ENCODE measurements at places on chromosomes 7 and 10.

DNA sequence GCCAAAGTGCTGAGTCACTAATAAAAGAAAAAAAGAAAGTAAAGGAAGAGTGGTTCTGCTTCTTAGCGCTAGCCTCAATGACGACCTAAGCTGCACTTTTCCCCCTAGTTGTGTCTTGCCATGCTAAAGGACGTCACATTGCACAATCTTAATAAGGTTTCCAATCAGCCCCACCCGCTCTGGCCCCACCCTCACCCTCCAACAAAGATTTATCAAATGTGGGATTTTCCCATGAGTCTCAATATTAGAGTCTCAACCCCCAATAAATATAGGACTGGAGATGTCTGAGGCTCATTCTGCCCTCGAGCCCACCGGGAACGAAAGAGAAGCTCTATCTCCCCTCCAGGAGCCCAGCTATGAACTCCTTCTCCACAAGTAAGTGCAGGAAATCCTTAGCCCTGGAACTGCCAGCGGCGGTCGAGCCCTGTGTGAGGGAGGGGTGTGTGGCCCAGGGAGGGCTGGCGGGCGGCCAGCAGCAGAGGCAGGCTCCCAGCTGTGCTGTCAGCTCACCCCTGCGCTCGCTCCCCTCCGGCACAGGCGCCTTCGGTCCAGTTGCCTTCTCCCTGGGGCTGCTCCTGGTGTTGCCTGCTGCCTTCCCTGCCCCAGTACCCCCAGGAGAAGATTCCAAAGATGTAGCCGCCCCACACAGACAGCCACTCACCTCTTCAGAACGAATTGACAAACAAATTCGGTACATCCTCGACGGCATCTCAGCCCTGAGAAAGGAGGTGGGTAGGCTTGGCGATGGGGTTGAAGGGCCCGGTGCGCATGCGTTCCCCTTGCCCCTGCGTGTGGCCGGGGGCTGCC, at the start of gene IL6:
TSS of gene IL6 (plus strand) at position 294 of the 807 bp plus-strand sequence. CDS start at position 357, 63 bp downstream.
- peak; percentile 47 for DNase-seq

GRCh38 chr10:15478429-15478828, 107.3 kb upstream of the FAM171A1 start:
- DNase-seq = no peak

DNA sequence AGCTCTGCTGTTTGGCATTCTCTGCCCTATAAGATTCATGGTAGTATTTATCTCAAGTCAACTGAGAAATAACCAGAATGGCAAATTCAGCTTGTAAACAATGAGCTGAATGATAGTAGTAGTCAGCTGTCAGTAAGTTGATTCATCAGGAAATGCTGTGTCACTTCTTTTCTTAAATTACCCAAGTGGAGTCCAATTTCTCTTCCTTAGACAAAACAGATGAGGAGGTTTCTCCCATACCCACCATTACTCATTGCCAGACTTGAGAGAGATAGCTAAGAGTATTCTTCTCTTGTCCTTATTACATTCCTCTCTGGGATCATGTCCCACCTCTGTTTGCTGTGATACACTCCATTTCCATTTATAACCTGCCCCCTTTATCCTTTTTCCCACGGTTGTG, 159.8 kb upstream of the STEAP1 start:
- DNase-seq = no peak

GRCh38 chr10:19588608-19589007, 227.6 kb upstream of the PLXDC2 start:
- DNase-seq = no peak

DNA sequence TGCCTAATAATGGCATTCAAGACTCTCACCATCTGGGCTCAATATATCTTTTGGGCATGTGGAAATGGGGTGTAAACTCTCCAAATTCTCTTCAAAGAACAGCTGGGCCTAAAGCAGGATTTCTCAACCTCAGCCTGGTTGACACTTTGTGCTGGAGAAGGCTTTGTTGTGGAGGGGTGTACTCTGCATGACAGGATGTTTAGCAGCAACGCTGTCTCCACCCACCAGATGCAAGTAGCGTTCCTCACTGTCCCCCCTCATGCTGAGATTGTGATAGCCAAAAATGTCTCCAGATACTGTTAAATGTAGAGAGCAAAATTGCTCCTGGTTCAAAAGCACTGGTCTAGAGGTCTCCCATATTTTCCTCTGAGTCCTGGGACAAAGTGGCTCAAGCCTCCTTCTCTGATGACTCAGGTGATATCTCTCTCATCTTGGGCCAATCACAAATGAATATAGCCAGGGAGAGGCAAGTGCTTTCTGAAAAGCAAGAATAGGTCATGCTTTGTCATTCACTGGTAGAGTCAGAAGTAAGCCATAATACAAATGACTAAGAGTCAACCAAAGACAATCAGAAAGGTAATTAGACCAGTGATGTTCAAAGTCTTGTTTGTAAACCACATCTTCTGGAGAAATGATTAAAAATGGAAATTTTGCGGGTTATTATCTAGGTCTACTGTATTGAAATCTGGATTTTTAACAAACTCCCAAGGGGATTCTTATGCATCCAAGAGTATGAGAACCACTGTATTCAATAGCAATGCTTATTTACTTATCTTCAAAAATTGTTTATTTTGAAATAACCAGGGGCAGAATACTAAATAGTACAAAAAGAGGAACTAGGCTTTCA, 330.8 kb downstream of the PTEN start:
- peak; percentile 64 for DNase-seq

DNA sequence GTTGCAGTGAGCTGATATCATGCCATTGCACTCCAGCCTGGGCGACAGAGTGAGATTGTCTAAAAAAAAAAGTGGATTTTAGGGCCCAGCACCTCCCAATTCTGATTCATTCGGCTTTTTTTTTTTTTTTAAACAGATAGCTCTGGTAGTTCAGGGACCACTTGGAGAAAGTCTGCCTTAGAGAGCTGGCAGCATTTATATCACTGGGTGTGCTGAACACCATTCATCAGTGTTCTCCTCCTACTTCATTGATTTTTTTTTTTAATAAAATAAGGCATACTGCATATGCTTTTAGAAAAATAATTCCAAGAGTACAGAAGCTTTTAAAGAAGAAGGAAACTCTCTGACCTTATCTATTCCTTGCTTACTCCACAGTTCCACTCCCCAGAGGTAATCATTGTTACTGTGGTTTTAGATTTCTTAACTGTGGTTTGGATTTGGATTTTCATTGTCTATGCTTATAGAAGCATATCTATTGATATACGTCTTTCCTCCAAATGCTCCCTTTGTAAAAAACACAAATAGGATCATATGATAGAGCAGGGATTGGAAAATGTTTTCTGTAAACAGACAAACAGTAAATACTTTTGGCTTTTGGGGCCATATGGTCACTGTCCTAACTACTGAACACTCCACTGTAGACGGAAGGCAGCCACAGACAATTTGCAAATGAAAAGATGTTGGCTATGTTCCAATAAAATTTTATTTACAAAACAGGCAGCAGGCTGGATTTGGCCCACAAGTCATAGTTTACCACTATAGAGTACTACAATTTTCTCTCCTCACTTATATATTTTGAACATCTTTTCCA, 21.1 kb upstream of the SAR1A start:
- no peak for DNase-seq

DNA sequence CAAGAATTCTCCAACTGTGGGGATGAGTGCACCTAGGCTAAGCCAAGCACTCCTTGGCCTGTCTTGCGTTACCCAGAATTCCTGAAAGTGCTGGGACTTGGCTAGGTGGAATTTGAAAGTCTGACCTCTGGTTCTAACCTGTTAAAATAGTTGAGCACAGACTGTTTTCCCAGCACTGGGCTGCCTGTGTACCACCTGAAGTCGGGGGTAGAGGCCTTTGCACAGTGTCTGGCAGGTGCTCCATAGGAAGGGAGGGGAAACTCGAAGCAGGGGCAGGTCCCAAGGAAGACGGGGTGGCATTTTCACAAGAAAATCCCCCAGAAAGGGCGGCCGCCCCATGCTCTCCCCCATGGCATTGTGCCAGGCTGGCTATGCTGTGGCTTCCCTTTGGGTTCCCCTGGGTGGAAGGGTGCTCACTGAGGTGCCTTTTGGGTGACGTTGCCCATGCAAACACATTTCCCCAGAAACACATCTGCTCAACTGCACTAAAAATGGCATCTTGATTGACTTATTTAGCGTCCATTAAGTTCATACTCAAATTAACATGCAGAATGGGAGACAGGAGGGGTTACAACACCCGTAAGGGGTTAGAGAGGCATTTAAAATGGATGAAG, 62.9 kb downstream of the SYPL1 start:
- DNase-seq = no peak

GRCh38 chr7:29300649-29301048, 106.1 kb downstream of the CHN2 start:
- DNase-seq = no peak

DNA sequence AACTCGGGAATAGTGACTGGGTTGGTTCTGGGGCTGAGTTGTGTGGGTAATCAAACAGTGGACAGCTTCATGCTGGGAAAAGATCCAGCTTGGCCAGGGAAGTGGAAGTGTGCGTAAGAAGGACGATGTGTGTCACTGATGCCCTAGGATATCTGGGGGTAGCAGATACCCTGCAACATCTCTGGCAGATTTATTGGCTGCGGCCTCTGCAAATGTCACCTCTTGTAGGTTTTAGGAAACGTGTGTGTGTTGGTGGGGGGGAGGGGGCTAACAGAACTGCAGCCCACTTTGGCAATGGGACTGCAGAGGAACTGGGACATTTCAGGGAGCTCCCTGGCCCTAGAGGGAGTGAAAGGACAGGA, 965 bp upstream of the AGAP3 start:
- DNase-seq = no peak

GRCh38 chr7:70574314-70574834, 557.6 kb upstream of the GALNT17 start:
- DNase-seq = no peak

DNA sequence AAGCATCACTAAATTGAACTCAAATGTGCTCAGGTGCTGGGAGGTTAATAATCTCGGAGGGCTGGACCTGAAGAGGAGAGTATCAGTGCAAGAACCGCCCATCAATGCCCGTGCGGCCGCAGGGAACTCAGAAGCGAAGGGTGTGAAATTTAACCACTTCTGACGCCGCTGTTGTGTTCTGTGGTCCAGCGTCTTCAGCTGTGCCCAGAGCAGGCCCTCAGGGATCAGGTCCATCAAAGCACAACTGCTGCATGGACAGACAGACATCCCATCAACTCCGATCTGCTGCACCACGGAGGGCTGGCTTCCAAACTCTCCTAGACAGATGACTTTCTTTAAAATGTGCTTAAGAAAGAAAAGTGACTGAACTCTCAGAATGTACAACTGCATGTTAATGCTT, 144.9 kb upstream of the TCERG1L start:
- DNase-seq = no peak

- no peak for DNase-seq
These were observed 94.6 kb upstream of the SMNDC1 start for GRCh38 chr10:110399106-110399964.

DNA sequence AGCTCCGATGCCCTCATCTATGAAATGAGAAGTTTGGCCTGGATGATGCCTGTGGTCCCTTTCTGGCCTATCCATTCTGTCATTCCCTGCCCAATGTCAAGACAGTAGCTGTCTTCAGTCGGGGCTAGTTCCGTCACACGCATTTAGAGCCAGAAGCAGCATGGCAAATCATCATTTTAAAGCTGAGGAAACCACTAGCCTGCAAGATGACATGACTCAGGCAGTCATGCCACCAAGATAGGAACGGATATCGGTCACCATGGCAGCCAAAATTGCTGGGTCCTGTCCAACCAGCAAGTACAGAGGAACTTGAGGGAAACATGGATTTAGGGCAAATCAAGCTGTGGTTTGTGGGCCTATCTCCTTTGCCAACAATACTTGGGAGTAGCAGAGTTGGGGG, 64.5 kb upstream of the MRLN start:
- no peak for DNase-seq

DNA sequence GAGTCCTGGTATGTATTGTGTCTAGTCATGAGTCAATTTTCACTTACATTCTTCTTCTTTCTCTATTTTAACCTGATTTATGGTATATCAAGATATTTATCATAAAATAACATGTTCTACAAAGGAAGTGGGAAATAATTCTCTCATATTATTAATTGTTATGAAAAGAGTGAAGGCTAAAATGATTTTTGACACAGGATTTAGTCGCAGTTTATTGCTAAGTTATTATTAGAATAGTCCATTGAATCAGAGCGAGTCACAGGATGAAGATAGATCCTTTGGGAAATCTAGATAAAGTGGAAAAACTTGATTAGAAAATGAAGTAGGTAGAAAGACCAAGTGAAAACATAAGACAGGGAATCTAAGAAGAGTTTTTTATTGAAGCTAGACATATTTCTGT, 184.3 kb upstream of the DGKB start:
- no peak for DNase-seq

GRCh38 chr7:23334482-23335056, 35.4 kb downstream of the MALSU1 start:
- DNase-seq = no peak

DNA sequence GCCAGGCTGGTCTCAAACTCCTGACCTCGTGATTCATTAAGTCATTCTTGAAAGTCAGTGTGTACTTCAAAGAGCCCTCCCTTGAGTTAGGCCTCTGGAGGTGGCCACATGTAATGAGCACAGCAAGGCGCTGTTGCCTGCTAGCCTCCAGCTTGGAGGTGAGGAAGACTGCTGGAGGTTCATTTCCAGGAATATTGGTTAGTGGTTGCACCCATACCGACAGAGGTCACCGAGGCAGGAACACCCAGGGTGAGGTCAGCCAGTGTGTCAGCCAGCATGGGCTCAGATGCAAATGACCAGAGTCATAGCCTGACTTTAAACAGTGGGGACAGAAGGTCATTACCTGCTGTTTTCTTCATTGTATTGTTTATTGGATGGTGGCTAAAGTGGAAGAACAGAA, 85.0 kb downstream of the PLPP4 start:
- DNase-seq = no peak

- DNase-seq = no peak
These were observed 100.4 kb upstream of the PDGFA start for GRCh38 chr7:620056-620455.

- DNase-seq = peak; percentile 61
These were observed 5.8 kb upstream of the UPP1 start for GRCh38 chr7:48083114-48083830.

DNA sequence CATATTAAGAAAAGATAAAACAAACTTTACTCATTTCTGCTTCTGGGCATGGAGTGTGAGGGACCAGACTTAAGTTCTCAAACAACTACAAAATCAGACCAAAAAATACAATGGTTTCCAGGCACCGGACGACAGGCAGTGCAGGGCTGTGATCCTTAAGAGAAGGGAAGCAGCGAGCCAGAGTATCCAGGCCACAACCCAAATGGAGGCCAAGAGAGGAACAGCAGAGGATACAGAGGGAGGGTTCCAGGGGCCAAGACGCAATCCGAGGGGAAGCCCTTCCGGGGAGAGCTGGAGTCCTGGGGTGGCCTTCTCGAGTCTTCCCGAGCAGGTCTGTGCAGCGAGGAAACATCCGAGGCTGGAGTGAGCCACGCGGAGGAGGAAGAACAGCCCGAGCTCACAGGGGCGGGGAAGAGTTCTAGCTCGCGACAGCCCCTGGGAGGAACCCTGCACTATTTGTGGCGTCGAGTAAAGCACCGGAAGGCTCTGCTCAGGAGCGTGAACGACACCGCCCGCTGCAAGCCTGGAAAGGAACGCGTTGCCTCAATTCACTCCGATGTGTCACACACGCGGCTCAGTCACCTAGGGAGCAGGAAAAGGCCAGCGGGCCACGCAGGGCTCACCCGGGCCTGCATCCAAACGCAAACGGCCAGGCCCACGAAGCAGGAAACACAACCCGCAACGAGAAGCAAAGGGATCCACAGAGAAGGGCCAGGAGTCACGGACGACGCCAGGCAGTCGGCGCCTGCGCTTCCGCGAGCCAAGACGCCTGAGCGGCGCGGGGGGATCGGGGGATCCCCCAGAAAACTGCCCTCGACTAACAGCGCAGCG, 933 bp upstream of the RNF32 start:
- no peak for DNase-seq
